ENCODE measurements at places on chromosomes 5 and 9. TPM values are rescaled to one million over a fixed set of nuclear protein-coding genes. Genes with fewer than 3 reads are reported as not detected.

DNA sequence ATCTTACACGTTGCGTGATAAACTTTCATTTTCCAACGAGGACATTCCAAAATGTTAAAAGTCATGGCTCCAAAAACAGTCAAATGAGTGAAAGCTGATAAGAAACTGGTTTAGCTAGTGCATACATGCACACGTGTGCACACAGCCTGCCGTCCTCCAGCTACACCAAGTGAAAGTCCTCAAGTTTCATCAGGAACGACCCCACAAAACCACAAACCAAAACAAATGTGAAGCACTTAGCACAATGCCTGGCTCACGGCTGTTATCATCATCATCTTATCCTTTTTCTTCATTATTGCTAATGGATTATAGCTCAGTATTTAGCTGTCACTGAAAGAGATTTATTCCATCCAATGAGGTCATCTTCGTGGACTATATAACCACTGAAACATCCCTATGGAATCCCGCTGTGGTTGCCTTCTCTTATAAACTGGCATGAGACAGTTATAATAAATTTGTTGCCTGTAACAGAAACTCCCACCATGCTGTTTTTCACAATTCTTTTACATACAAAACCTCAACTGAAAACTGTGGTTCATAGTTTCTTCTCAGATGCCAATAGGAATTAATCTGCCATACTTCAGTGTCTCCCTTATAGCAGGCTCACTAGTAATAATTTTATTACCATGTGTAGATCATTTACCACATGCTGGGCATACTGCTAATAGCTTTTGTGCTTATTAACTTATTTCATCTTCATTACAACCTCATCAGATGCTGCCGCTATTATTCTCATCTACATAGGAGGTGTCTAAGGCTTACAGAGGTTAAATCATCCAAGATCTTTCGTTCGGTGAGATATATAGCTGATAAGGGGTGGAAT is 56.1 kb downstream of the SAXO1 start:
- H3K4me1 ChIP-seq, result peaks cover 15% of the 10 kb centered on the region
- no peak for DNase-seq
- no peak overlapping the region for H3K27ac ChIP-seq
- H3K4me3 ChIP-seq, result no peak overlapping the region
- H3K27me3 ChIP-seq, result no peaks in the 10 kb centered on the region

- DNase-seq, result peak; percentile 50
- H3K36me3 ChIP-seq, result no peaks in the 10 kb centered on the region
- peaks cover 7% of the 10 kb centered on the region for H3K4me1 ChIP-seq
These were observed 36.6 kb downstream of the SEMA4D start for GRCh38 chr9:89461265-89461664.

GRCh38 chr5:131974016-131974415 is 28.6 kb upstream of the MEIKIN start:
- no peak overlapping the region for H3K27ac ChIP-seq
- no peaks in the 10 kb centered on the region for H3K27me3 ChIP-seq
- H3K4me1 ChIP-seq, result no peaks in the 10 kb centered on the region
- DNase-seq, result no peak
- no peak overlapping the region for H3K4me3 ChIP-seq

Gene ZBTB43
- 17.4 TPM for total RNA-seq

Gene SPAAR
- 1.7 TPM for total RNA-seq

Gene QRFP
- not detected for total RNA-seq

DNA sequence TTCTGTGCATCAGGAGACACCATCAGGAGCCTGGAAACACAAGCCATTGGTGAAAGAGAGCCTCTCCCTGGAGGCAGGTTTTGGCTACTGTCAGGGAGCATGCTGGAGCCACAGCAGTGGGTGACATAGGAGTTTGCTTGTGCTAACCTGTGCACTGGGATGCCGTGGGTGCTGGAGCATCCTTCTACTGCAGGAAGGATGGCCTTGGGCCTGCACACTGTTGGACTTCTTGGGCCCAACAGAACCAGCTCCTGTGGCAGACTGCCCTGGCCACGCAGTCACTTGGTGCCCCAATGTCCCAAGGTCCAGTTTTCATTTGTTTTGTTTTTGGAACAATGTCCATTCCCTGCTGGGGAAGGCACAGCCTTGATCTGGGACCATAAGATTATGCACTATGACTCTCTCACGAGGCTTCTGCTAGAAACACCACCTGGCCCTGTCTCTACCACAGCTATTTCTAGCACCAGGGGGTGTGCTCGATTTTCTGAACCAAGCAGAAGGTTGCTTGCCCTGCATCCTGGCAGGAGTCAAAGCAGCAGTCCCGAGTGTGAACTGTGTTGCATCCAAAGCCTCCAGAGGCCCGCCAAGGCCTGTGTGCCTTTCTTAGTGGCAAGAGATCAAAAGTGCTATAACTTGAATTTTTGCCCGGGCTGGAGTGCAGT is 5.5 kb upstream of the LTC4S start:
- peaks cover 16% of the 10 kb centered on the region for H3K4me1 ChIP-seq
- H3K4me3 ChIP-seq, result no peak overlapping the region
- no peaks in the 10 kb centered on the region for H3K36me3 ChIP-seq
- no peak for DNase-seq
- H3K27ac ChIP-seq, result no peak overlapping the region

DNA sequence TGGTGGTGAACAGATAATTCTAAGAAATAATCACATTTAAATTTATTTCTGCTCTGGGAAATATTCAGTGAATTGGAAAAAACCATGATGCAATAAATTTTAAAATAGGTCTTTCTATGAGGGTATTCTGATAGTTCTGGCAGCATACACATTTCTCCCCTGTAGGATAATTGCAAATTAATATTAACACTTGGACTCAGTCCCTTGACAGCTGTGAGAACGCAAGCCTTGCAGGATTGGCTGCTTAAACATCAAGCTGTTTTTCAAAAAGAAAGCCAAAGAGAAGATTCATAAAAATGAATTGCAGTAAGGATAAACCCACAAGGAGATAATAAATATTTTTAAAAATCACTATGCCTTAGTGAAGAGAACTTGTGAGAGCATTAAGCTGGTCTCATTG is 180.0 kb downstream of the MTRR start:
- no peak overlapping the region for H3K4me3 ChIP-seq
- H3K4me1 ChIP-seq, result no peaks in the 10 kb centered on the region
- no peaks in the 10 kb centered on the region for H3K36me3 ChIP-seq
- no peak for DNase-seq
- no peaks in the 10 kb centered on the region for H3K27me3 ChIP-seq

GRCh38 chr9:109584205-109584604 is 86.1 kb upstream of the PTPN3 start:
- H3K4me3 ChIP-seq, result no peak overlapping the region
- H3K4me1 ChIP-seq, result no peaks in the 10 kb centered on the region
- DNase-seq, result no peak
- H3K36me3 ChIP-seq, result no peaks in the 10 kb centered on the region
- no peaks in the 10 kb centered on the region for H3K27me3 ChIP-seq
- H3K27ac ChIP-seq, result no peak overlapping the region

GRCh38 chr9:114037961-114038723 is 40.0 kb downstream of the AMBP start:
- DNase-seq, result no peak
- H3K27me3 ChIP-seq, result no peaks in the 10 kb centered on the region
- no peaks in the 10 kb centered on the region for H3K36me3 ChIP-seq
- no peaks in the 10 kb centered on the region for H3K4me1 ChIP-seq
- no peak overlapping the region for H3K27ac ChIP-seq

Gene IL9
- not detected for total RNA-seq

DNA sequence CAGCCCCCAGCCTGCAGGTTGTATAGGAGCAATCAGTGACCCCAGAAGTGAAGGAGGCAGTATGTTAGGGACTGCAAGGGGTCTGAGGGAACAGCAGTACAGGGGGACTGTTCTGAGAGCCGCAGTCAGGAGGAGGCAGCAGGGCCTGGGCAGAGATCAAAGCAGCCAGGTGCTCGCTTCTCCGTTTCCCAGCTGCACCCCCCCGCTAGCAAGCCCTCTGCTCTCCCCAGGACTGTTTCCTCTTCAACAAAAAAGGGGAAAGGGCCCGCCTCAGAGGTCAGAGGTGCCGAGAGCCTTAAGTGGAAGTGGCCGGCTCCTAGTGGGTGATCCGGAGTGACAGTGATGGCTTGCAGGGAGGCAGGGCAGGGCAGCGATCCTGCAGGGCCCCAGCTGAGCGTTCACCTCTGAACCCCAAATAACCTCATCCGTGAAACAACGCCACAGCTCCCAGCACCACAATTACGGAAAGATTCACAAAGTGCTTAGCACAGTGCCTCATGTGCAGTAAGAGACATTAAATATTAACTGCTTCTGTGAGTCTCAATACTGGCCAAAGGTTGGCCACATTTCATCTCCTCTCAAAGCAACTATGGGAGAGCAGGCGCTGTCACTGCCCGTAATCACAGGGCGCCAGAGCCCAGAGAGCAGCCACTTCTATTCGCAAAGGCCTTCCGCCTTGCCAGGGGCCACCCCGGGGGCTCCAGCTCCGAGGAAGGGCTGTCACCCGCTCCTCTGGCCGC is 8.0 kb downstream of the CLPTM1L start:
- no peak for DNase-seq
- no peaks in the 10 kb centered on the region for H3K27me3 ChIP-seq
- H3K27ac ChIP-seq, result no peak overlapping the region
- H3K4me3 ChIP-seq, result no peak overlapping the region
- no peaks in the 10 kb centered on the region for H3K36me3 ChIP-seq

Gene GARIN3
- total RNA-seq, result not detected

DNA sequence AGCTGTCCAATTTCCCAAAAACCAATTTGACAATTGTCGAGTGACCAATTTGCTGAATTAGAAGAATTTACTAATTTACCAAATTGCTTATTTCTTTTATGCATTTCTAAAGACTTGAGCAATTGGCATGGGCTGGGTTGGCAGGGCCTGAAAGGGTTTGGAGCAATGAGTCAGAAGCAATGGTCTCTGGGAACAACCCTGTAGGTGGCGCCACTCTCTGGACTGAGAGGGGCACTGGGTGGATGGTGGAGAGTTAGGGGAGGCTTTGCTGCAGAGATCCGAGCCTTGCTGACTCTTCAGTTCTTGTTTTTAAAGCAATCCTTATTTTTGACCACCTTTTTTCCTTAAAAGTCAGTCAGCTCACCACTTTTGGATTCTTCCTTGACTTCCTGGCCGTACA is 71.5 kb upstream of the RPS23 start:
- H3K27ac ChIP-seq, result no peak overlapping the region
- no peak for DNase-seq
- H3K27me3 ChIP-seq, result no peaks in the 10 kb centered on the region
- H3K4me3 ChIP-seq, result no peak overlapping the region
- H3K36me3 ChIP-seq, result no peaks in the 10 kb centered on the region

DNA sequence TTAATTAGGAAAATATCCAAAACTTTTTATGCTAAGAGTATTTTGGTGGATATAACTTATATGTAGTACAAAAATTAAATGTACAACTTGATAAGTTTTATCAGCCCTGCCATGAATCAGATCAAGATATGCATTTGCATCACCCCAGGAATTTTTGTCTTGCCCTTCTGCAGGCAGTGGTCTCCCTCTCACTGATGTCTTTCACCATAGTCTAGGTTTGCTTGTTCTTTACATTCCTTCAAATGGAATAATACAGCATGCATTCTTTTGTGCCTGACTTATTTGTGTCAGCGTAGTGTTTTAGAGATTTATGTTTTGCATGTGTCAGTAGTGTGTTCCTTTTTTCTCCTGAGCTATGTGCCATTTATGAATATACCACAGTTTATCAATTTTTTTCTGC is 36.4 kb downstream of the RNF180 start:
- H3K27ac ChIP-seq, result no peak overlapping the region
- no peaks in the 10 kb centered on the region for H3K4me1 ChIP-seq
- no peak overlapping the region for H3K4me3 ChIP-seq
- DNase-seq, result no peak

GRCh38 chr5:16321284-16321683 is 141.7 kb upstream of the MARCHF11 start:
- no peak overlapping the region for H3K27ac ChIP-seq
- H3K27me3 ChIP-seq, result no peaks in the 10 kb centered on the region
- no peaks in the 10 kb centered on the region for H3K4me1 ChIP-seq
- no peaks in the 10 kb centered on the region for H3K36me3 ChIP-seq
- no peak for DNase-seq

Gene RNF180
- total RNA-seq, result 8.9 TPM

- peaks cover 39% of the 10 kb centered on the region for H3K4me1 ChIP-seq
- H3K27me3 ChIP-seq, result no peaks in the 10 kb centered on the region
- peak; percentile 73 for DNase-seq
- H3K27ac ChIP-seq, result no peak overlapping the region
- no peaks in the 10 kb centered on the region for H3K36me3 ChIP-seq
These were observed 127.1 kb downstream of the TRIO start for GRCh38 chr5:14270209-14270702.

Gene SPINK13
- total RNA-seq, result 1.4 TPM

Data from adrenal gland (tissue), 19 donors.